ENCODE measurements at places on chromosomes 4 and X.

- no peak for DNase-seq
These were observed 47.6 kb downstream of the POLA1 start for GRCh38 chrX:24741330-24741729.

GRCh38 chr4:186887291-186887700 lies 163.6 kb upstream of the FAT1 start:
- no peak for DNase-seq

DNA sequence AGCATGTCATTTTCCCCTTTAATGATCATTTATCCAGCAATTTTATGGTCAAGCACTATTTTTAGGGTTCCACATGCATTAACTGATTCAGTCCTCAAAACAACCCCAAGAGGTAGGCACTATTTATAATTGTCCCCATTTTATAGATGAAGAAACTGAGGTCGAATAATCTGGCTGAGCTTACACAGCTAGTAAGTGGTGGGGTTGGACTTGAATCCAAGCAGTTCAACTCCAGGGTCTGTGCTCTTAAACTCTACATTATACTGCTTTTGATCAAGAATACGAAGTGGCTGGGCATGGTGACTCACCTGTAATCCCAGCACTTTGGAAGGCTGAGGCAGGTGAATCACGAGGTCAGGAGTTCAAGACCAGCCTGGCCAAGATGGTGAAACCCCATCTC lies 3.2 kb upstream of the CHRNA9 start:
- DNase-seq, result no peak

GRCh38 chr4:35966566-35966965 lies 277.7 kb downstream of the ARAP2 start:
- no peak for DNase-seq

GRCh38 chr4:145125396-145125795 lies 27.3 kb downstream of the ABCE1 start:
- DNase-seq, result no peak

DNA sequence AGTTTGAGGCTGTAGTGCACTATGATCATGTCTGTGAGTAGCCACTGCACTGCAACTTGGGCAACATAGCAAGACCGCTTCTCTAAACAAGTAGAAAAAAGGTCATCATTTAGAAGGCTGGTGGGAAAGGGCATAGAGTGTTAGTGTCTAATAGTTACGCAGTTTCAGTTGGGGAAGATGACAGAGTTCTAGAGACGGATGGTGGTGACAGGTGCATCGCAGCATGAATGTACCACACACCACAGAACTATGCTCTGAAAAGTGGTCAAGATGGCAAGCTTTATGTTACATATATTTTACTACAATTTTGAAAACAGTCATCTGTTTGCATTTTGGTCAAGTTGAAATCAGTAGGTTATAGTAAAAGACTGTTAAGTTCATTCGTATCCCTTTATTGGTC lies 23.7 kb upstream of the CLDN34 start:
- DNase-seq, result no peak

Data from fibroblast of the aortic adventitia (primary cell).